ENCODE measurements at places on chromosomes 16 and 17.

DNA sequence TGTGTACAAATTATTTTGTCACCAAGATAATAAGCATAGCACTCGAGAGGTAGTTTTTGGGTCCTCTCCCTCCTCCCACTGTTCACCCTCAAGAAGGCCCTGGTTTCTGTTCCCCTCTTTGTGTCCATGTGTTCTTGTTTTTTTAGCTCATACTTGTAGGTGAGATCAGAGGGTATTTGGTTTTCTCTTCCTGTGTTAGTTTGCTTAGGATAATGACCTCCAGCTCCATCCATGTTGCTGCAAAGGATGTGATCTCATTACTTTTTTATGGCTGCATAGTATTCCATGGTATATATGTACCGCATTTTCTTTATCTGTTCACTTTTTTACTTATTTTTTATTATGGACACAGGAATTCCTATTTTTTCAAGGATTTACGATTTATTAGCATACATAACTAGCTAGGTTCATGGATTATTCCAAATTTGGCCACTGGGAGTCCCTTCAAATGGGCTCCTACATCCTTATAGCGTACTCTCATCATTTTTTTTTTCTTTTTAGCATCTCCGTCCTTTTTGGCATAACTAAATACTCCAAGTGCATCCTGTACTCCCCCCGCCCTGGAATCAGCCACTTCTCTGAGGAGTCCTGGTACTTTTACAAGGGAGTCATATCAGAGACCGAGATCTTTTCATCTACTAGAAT lies 7.3 kb downstream of the TADA2A start:
- no peak for DNase-seq

DNA sequence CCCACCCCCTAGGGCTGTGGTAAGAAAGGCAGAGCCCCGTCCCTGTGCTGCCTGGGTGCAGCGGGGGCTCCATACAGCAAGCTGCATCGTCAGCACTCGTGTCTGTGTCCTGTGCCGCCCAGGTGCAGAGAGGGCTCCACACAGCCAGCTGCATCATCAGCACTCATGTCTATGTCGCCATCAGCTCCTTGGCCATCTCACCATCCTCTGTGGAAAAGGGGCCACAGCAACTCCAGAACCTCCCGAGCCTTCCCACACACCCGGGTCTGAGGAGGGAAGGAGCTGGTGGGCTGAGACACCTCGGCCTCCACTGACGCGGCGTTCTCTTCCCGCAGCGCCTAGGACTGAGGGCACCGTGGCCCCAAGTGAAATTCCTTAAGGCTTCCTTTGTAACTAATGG lies 72.9 kb upstream of the CHMP6 start:
- no peak for DNase-seq

GRCh38 chr16:3478242-3478925 lies 16.9 kb downstream of the C16orf90 start:
- no peak for DNase-seq

GRCh38 chr17:72512649-72513556 lies 392.1 kb downstream of the SOX9 start:
- DNase-seq: no peak

- no peak for DNase-seq
These were observed 177.2 kb downstream of the CDH8 start for GRCh38 chr16:61858988-61859387.

- peak; percentile 31 for DNase-seq
These were observed 17.2 kb upstream of the SLFN11 start for GRCh38 chr17:35390663-35391062.

DNA sequence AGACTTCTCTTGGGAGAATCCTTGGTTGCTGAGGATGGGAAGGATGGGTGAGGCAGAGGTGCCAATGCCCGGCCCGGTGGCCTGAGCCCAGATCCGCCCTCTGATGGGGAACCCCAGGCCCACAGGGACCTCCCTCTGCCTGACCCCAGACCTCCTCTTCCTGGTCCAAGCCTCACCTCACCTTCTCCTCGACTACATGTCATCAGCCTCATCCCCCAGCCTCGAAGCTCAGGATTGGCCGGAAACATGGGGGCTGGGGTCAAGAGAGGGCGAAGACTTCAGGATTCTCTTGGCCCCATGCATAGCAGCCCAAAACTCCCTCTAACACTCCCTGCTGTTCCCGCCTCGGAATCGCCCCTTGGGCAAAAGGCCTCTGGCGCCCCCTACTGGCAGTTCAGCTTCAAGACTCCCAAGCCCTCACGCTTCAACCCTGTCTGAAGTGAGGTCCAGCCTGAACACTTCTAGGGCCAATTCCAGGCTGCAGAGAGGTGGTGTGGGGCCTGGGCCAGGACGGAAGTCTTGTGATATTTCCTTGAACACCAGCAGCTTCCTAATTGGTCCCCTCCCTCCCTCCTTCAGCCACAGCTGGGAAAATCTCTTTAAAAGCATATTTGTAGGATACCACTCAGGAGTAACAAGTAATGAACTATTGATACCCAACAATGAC lies 47.2 kb downstream of the ARHGAP27 start:
- DNase-seq: peak; percentile 57

GRCh38 chr16:57540387-57540786 lies 2.1 kb upstream of the ADGRG5 start:
- DNase-seq: no peak

DNA sequence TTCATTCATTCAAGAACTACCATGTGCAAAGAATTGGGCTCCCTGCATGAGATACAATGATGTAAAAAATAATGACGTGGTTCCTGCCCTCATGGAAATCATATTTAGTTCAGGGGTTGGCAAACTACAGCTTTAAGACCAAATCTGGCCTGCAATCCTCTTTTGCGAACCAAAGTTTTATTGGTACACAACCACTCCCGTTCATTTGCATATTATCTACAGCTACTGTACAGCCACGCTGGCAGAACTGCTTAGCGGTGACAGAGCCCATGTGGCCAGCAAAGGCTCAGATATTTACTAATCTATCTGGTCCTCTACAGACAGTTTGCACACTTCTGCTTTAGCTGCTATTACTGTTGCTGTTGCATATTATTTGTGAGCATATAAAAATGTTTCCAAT lies 167.7 kb downstream of the XYLT1 start:
- no peak for DNase-seq

- DNase-seq: no peak
These were observed 10.4 kb downstream of the KRT37 start for GRCh38 chr17:41413982-41414381.

GRCh38 chr16:30143347-30143702 lies 20.3 kb upstream of the MAPK3 start:
- DNase-seq: no peak

GRCh38 chr17:30532871-30533270 lies 55.7 kb downstream of the GOSR1 start:
- no peak for DNase-seq

DNA sequence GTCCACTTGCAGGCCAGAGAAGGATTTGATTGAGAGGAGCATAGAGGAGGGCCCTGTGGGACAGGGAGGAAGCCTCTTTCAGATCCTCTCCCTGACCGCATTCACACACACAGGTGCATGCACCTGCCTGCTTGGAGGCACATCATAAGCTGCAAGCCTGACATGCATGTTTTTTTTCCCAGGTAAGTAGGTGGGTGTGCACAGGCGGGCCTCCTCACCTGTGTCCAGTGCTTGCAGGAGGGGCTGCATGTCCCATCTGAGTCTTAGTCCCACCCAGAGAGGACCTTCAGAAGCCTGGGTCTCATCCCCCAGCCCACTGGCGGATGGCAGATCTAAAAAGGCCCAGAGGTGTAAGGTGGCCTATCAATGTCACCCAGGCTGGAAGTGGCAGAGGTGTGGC lies 130.8 kb downstream of the TMEM132E start:
- no peak for DNase-seq

- DNase-seq: no peak
These were observed 114.5 kb upstream of the GOT2 start for GRCh38 chr16:58848662-58849002.

- DNase-seq: no peak
These were observed 39.9 kb upstream of the ABCC11 start for GRCh38 chr16:48287239-48287638.

- DNase-seq: no peak
These were observed 3.4 kb downstream of the C1QTNF1 start for GRCh38 chr17:79027274-79027924.

GRCh38 chr17:4665027-4665426 lies 23.5 kb upstream of the ALOX15 start:
- no peak for DNase-seq

- DNase-seq: no peak
These were observed 9.0 kb downstream of the STAT5B start for GRCh38 chr17:42266918-42267766.

- DNase-seq: no peak
These were observed 3.0 kb downstream of the SOX15 start for GRCh38 chr17:7586673-7587419.

- no peak for DNase-seq
These were observed 2.1 kb downstream of the SPAG9 start for GRCh38 chr17:51118330-51119195.

DNA sequence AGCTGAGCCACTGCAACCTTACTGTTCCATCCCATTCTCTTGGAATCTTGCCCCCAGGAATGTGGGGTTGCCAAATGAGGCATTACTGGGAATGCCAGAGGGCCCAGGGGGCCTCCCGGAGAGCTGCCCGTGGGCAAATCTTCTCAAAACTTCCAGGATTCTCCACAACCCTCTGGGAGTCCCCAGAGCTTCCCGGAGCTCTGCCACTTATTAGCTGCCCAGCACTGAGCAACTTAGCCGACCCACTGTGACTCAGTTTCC lies 306.0 kb downstream of the FOXL1 start:
- DNase-seq: no peak

DNA sequence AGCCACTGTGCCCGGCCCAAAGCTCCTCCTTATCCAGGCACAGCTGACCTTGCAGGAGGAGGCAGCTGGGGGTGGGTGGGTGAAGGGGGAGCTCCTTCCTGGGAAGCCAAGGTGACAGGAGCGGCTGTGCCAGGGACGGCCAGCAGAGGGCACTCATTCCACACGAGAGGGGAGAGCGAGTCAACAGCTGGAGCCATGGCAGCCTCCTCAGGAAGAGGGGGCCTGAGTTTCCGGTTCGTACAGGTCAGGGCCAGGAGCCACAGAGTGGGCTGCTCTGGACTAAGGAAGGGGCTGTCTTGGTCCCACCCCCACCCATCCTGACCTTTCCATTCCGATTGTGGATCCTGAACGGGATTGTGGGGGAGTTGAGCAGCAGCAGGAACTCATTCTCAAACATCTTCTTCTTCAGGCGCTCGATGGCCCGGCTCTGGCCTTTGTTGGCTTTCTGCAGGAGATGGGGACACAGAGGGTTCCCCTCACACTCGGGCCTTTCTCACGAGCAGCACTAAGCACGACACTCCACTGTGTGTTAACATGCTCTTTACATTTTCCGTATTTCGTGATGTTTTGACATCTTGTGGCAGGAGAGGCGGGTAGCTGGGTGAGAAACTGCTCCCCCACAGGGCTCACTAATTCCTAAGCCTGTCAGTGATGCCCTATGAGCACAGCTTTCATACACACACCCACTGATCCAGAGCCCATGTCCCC lies 61.6 kb downstream of the TIMM22 start:
- DNase-seq: no peak

GRCh38 chr17:82356845-82357355 lies 2.1 kb upstream of the TEX19 start:
- DNase-seq: no peak

DNA sequence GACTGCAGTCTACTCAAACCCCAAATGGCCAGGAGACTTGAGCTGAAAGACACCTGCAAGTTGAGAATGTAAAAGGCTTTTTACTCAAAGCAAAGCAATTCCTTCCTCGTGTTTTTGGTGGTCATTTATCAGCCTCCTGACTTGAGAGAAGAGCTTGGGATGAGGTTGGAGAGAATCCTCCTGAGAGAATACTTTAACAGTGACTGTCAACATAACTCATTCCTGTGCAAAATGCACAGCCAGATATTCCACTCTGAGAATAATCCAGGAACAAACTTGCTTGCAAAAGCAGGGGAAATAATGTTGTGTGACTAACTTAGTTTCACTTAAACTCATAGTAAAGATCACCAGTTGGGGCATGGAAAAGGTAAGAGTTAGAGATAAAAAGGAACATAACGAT lies 53.4 kb downstream of the SNTB2 start:
- DNase-seq: no peak

GRCh38 chr17:58680038-58680369 lies 11.8 kb downstream of the TEX14 start:
- DNase-seq: no peak

DNA sequence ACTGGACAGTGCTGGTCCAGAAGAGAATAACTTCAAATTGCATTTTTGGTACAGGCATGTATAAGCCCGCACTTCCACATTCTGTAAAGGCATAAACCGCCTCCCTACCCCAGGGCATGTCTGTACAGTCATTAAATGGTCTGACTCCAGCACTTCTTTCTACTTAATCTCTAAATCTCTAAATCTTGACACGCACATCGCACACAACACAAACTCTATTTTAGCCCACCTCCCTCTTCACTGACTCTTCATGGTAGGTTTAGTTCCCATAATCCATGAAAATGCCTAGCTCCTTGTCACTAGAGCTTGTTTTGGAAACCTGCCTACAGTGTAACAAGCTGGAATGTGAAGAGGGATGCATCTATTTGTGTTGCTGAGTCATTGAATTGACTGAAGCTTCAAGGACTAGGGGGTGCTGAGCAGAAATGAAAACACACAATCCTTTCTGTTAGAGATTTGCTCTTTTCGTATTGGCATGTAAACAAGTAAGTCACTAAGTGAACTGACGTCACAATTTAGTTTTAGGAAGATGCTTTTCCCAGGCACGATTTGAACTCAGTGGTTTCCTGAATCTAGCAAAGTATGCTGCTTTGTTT lies 1.6 kb upstream of the DUSP14 start:
- DNase-seq: no peak

DNA sequence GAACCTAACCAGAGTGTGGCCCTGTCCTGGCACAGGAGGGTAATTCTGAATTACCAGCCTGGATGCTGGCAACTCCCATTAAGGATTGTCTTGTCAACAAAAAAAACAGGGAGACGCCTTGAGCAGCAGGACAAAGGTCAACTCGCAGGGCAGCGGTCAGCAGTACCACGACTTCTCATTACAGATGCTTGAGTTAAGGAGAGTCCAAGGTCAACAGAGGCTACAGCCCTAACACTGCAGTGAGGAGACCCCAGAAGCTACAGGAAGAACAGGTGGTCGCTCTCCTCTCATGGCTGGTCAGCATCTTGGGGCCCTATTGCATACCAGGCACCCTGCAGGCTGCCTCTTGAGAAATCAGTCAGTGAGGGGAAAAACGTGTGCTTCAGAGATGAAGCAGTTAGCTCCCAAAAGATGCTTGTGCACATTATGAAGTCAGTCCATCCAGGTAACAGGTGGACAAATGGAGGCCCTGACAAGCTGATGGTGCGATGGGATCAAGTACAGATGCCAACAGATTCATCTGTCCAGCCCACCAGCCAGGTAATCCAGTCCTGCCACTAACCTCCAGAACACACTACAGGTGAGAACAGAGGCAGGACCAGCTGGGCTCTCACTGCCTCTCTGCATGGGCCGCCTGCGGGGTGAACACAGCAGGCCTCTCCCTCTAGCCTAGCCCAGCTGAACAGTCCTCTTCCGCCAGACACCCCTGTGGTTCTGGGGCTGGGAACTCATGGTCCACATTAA lies 4.2 kb downstream of the CSNK1D start:
- no peak for DNase-seq

GRCh38 chr17:65559804-65560627 lies 1.4 kb downstream of the AXIN2 start:
- DNase-seq: no peak

All from KG1 (cell line).